Amniotic epithelial cell (primary cell): ENCODE measurements at places on chromosomes 16 and 17.
A peak's percentile ranks its signal among the peaks of the same experiment; 100 is the strongest.

DNA sequence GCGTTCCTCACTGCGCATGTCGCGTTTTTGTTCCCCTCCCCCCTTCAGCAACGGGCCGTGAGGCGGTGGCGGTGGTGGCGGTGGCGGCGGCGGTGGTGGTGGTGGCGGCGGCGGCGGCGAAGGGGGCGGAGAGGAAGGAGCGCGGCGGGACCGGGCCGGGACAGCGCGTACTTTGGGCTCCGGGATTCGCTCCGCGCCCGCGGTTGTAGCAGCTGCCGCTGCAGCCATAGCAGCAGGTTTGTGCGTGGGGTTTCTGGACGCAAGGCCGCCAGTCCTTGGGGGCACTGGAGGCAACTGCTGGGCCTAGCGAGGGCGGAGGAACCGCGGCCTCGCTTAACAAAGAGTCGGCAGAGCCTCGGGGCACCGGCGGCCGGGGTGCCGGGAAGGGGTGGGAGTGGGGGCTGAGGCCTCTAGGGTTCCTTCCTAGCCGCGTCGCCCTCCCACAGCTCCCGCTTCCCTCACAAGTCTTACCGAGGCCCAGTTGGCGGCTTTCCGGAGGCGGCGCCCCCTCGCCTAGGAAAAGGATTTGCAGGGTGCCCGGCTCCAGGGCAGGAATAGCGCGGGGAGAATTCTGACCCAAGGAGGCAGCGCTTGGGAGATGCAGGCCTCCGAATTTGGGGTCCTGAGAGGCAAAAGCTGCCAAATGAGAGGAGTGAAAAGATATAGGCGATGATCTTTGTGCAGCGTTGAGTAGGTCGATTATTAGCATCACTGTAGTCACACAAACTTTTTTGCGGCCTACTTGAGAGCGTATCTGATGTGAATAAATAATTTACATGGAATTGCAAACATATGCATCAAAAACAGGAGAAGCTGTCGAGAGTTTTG lies at the start of gene DDX42:
Gene DDX42 (plus strand): TSS at position 30 of the 828 bp plus-strand sequence. CDS start 12,880 bp downstream, outside the sequence.
- peak; percentile 58 for DNase-seq

DNA sequence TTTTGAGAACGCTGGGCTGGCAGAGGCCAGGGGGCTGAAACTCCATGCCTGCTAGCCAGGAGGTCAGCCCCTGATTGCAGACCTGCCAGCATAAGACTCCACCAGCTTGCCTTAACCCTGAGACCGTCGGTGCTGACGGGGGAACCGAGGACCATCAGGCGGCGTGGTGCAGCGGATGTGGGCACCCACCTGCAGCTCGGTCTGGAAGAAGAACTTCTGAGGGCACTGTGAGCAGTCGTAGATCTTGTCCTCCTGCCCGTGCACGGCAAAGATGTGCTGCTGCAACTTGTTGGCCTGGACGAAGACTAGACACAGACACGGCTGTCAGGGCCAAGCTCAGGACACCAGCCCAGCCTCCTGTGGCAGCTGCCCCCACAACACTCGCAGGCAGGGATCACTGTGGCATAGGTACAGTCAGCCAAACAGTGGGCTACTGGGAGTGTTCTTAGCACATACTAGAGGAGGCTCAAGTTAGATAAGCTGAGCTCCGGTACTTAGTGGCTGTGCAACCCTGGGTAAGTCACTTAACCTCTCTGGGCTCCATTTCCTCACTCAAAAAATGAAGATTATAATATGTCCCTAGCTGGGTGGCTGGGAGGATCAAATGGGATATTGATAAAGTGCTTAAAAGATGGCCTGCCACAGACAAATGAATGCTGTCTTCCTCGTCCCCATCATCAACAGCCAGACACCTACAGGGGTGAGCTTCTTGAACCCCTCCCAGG lies 150.0 kb downstream of the C16orf78 start:
- DNase-seq, result no peak

- no peak for DNase-seq
Measured at GRCh38 chr17:18230288-18231141, 5.1 kb downstream of the LLGL1 start.

GRCh38 chr17:6870841-6871240 lies 39.3 kb upstream of the TEKT1 start:
- peak; percentile 18 for DNase-seq

DNA sequence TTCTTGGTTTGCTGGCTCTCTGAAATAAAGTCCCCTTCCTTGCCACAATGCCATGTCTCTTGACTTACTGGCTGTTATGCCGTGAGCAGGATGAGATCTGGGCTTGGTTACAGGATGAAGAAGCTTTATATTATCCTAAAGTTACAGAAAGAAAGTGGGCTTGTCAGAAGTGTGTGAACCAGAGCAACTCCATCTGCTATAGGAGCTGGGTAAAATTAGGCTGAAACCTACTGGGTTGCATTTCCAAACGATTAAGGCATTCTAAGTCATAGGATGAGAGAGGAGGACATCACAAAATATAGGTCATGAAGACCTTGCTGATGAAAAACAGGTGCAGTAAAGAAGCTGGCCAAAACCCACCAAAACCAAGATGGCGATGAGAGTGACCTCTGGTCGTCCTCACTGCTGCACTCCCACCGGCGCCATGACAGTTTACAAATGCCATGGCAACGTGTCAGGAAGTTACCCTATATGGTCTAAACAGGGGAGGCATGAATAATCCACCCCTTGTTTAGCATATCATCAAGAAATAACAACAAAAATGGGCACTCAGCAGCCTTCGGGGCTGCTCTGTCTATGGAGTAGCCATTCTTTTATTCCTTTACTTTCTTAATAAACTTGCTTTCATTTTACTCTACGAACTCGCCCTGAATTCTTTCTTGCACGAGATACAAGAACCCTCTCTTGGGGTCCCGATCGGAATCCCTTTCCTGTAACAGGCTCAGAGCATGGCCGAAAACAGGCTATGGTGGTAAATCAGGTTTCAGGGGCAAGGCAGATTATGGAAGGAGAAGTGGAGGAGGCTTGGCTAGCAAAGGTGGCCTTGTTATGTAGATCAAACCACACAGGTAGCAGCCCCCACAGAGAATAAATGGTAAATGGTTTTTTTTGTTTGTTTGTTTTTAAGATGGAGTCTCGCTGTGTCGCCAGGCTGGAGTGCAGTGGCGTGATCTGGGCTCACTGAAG lies 81.3 kb upstream of the C16orf82 start:
- DNase-seq, result no peak

DNA sequence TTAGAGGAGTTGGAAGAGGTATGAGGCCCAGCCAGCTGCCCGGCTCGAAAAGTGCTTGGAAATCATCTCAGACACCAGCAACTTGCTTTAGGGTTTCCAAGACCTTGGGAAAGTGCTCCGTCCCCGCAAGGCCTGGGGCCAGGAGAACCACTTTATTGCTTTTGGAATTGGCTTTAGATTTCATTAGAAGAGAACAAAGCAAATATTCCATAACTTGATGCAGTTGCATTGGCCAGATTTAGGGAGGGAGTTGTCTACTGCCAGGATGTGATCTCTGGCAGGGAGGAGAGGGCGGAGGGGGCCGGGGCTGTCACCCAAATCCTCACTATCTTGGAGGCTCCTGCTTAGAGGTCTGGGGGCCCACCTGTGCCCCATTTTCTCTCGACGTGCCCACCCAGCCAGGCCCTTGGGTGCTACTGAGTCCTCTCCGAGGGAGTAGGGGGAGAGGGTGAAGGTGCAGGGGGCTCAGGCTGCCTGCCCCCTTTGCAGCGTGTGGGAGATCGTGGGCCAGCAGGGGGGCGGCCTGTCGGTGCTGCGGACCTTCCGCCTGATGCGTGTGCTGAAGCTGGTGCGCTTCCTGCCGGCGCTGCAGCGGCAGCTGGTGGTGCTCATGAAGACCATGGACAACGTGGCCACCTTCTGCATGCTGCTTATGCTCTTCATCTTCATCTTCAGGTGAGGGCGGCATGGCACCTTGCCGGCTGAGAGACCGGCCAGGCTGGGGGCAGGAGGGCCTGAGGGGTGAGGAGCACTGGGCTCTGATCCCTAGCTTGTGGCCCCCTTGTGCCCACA lies 30.6 kb downstream of the CACNA1G start:
- DNase-seq, result no peak

- peak; percentile 45 for DNase-seq
Measured at GRCh38 chr17:82424001-82424862, 5.8 kb upstream of the OGFOD3 start.

DNA sequence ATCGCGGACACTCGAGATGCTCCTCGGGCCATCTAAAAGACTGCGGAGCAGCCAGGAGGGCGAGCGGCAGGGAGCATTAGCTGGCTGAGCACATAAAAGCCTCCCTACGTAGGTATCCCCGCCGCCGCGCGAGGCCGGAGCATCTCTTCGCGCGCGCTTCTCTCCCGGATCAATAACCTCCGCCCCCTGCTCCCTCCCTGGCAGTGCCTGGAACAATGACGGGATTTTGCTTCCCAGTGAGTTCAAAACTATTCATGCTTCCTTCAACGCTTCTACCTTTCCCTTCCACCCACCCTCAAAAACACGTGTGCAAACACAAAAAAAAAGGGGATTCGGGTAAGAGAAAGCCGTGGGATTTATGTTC lies 984 bp downstream of the CENPV start:
- DNase-seq, result peak; percentile 16

- no peak for DNase-seq
Measured at GRCh38 chr16:27267037-27267677, 1.4 kb downstream of the NSMCE1 start.

GRCh38 chr17:83009414-83010205 lies 69.8 kb upstream of the METRNL start:
- no peak for DNase-seq

GRCh38 chr16:22380529-22380928 lies 6.1 kb upstream of the CDR2 start:
- DNase-seq, result no peak

DNA sequence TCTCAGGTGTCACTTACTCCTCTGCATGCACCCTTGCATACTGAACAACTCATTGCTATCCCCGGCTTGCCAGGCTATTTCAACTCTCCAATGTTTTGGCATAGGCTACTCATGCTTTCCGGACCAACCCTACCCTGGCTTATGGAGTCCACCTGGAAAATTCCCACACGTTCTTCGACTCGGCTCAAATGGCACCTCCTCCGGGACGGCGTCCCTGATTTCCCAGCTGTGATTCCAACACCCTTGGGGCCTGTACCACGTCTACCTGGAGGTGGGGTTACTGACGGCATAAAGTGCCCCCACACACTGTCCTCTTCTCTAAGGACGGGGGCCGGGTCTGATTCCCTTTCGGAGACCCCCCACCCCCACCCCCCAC lies 498 bp downstream of the SMYD4 start:
- no peak for DNase-seq

DNA sequence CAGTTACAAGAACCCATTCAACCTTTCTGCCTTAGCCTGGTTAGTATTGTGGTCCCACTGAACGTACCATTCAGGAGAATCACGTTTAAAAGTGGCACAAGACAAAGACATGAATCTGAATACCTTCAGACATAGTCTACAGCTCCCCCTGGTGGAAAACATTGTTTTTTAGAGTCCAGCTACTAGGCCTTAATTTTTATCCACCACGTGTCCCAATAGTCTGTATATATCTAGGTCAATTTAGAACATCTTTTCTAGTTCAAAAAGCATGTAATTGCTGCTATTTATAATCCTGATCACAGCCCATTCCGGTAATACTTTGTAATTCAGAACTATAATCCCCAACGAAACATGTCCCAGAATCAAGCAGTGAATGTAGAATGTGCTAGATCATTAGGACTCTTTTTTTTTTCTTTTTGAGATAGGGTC lies 13.7 kb upstream of the GUCY2D start:
- DNase-seq, result peak; percentile 87

- DNase-seq, result no peak
Measured at GRCh38 chr16:60608971-60609370, 1427.3 kb downstream of the CDH8 start.

- no peak for DNase-seq
Measured at GRCh38 chr17:67773246-67773645, 52.1 kb upstream of the BPTF start.

DNA sequence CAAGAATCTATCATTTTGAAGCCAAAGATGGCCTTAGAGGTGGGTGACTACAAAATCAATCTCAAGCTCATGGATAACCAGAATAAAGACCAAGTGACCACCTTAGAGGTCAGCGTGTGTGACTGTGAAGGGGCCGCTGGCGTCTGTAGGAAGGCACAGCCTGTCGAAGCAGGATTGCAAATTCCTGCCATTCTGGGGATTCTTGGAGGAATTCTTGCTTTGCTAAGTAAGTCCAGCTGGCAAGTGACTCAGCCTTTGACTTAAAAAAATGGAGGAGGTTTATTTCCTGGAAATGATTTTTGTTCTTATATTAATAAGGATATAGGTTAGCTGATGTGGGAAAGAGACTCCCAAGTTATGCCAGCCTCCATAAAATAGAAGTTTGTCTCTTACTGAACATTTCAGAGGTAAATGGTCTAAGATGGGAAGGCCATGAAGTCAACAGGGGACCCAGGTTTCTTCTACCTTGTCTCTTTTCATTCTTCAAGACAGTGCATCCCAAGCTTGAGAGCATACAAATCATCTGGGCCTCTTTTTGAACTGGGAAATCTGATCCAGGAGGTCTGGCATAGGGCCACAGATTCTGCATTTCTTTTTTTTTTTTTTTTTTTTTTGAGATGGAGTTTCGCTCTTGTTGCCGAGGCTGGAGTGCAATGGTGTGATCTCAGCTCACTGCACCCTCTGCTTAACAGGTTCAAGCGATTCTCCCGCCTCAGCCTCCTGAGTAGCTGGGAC lies 19.8 kb upstream of the TANGO6 start:
- peak; percentile 85 for DNase-seq

DNA sequence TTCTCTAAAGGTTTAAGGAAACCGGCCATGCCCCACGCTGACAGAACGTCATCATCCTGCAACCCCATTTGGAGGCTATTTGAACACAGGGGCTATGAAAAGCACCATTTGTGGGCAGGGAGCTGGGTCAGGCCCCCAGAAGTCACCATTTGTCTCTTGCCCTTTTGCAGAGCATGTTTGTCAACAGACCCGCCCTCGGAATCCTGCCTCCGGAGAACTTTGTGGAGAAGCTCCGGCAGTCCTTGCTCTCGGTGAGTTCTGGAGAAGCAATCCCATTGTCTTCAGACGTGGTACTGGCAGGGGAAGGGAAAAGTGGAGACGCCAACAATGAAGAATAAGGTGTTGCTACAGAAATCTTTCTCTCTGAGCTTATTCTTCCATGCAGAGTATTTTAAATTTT lies 33.5 kb downstream of the TMEM186 start:
- DNase-seq, result no peak
